ENCODE measurements at places on chromosomes 16 and 17.

DNA sequence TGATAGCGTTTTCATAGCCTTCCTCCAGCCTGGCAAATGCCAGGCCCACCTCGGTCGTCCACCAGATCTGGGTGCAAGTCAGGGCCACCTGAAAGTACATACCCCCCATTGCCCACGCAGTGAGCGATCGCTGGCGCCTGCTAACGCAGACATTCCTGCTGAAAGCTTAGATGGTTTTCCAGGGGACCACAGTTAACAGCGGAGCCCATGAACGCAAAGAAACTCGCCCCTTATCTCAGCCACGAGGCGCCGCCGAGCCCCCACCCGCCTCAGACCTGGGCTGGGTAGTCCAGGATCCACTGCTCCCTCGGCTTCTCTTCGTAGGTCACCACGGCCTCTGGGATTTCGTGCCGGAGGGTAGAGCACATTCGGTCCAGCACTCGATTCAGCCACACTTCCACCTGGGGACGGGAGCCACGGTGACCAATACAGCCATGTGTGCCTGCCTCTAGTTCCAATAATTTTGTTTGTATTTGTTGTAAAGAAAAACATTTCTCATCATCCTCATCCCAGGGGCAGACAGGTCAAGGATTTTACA is 74.5 kb downstream of the DNAH17 start:
- no peak for DNase-seq

DNA sequence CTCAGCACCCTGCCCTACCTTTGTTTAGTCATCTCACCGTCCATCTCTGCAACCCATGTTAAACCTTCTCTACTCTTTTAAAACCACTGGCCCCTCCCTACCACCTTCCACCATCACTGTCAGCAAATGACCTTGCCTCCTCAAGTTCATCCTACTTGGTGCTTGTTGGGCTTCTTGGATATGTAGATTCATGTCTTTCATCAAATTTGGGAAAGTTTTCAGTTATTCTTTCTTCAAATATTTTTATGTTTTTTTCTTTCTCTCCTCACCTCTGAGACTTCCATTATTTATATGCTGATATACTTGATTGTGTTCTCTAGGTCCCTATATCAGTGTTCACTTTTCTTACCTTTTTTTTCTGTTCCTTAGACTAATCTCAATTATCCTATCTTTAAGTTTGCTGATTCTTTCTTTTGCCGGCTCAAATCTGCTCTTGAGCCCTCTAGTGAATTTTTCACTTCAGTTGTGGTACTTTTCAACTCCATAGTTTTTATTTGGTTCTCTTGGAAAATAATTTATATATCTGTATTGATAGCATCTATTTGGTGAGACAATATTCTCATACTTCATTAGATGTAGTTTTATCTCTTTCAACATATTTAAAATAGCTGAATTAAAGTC is 28.7 kb upstream of the ALDH3A2 start:
- DNase-seq, result no peak

DNA sequence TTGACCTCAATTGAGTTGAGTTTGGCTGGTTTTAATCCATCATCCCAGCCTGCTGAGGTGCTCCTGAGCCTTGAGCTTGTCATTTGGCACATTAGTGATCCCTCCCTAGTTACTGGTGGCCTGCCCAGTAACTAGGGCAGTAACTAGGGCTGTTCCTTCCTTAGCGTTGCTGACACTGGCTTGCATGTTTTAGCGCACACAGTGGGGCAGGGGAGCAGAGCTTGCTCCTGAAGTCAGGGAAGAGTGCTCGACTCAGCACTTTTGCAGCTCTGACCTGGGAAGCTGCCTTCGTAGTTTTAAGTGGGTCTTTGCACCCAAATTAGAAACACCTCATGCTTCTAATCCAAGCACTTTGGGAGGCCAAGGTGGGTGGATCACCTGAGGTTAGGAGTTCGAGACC is 15.7 kb downstream of the CCDC42 start:
- DNase-seq, result no peak

DNA sequence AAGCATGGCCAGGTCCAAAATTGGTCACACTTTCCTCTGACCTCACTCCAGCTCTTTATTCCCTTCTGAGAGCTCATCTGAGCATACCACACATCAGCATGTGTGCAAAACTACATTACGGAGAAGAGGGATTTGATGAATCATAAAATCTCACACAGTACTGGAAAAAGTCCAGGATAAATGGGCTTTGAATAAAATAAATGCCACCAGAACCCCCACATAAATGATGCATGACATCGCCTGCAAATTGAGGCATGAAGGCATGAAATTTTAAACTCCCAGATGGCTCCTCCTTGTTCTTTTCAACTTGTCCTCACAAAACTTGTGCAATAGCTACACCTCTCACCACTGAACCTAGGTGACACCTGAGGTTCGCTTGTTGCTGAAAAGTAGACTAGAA is 439.5 kb downstream of the CA10 start:
- no peak for DNase-seq

GRCh38 chr16:46916980-46917379 is 32.8 kb downstream of the GPT2 start:
- DNase-seq, result no peak

GRCh38 chr17:13931800-13932460 is 137.4 kb upstream of the COX10 start:
- no peak for DNase-seq

DNA sequence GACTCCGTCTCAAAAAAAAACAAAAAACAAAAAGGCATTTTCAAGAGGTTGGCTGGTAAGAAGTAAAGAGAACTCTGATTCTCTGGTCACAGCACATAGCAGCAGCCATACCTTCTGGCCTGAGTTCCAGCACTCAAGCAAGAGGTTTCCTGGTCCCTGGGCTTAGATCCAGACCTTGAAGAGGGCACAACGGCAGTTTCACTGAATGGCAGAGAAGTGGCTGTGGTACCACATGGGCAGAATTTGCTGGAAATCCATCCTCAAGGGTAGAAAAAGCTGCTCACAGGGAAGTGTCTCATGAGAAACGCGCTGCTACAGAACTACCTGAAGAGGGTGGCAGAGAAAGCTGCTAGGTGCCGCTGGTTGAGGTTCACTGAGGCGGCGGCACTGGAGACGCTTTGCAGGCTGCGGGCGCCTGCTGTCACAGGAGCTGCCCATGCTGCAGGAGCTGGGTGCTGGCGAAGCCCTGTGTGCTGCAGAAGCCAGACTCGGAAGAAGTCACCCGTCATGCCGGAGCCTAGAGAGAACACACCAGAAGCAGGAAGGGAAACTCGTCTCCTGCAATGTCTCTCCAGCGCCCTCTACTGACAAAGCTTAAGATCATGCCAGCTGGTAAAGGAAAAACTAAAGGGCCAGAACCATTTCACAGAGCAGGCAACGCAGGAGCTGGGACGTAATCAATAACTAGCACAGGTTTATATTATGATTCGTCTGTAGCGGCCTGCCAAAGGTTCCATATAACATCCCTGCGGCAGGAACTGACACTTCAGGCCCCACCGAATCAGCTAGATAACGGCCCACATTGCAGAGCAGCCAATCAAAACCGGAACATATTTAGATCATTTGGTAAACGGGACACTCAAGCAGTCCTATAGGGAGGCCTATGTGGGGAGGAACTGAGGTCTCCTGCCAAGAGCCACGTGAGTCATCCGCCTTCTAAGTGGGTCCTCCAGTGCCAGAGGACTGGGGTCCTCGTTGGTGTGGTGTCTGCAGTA is 5.4 kb upstream of the ZNF213 start:
- peak; percentile 56 for DNase-seq

- no peak for DNase-seq
Observed at GRCh38 chr16:69476920-69477443, 52.6 kb downstream of the CYB5B start.

- DNase-seq, result no peak
Observed at GRCh38 chr17:36550491-36551417, 6.0 kb downstream of the GGNBP2 start.

- no peak for DNase-seq
Observed at GRCh38 chr16:50469121-50469743, 79.0 kb upstream of the NKD1 start.

- DNase-seq, result no peak
Observed at GRCh38 chr17:17381446-17382064, 78.4 kb downstream of the NT5M start.
